ENCODE measurements at places on chromosomes 3 and 15.

GRCh38 chr15:80667936-80668335, 27.2 kb upstream of the ABHD17C start:
- no peak for DNase-seq

- DNase-seq = no peak
Observed at GRCh38 chr3:152270937-152271336, 2.2 kb downstream of the MBNL1 start.

- no peak for DNase-seq
Observed at GRCh38 chr3:33313331-33313730, 36.1 kb downstream of the FBXL2 start.

DNA sequence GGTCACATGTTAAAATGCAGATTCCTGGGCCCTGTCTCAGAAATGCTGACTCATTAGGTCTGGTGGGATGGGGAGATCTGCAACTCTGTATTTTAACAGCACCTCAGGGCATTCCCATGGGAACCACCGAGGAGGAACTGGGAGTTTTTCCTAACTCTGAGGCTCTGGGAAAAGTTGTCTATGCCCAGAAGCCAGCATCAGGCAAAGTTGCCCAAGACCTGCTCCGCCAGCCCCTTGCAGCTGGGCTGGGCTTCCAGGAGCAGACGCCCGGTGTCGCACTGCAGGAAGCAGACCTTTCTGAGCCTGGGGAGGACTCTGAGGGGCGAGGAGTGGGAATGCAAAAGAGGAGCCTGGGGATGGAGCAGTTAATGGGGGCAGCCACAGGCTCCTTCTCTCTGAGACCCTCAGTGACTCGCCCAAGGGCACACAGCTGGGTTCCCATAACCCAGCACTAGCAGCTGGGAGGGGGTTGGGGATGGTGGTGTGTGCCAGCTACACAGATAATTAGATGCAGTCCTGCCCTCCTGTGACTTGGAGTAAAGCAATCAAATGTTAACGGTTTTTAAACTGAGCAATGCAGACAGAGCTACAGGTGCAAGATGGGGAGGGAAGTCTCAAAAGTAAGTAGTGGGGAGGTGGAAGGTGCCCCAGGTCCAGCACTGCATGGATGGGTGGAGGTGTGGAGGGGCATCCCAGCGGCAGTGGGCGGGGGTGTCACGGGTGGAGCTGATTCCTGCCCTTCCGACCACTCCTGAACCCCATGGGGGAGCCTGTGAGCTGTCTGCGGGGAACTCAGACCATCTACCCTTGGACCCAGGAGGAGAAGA, 100.4 kb downstream of the LSM3 start:
- no peak for DNase-seq

GRCh38 chr15:49415638-49416037, 7.4 kb upstream of the FGF7 start:
- no peak for DNase-seq

- no peak for DNase-seq
Observed at GRCh38 chr3:27535809-27536392, 51.7 kb upstream of the SLC4A7 start.

- DNase-seq = no peak
Observed at GRCh38 chr3:17730318-17730967, 12.0 kb downstream of the TBC1D5 start.

- no peak for DNase-seq
Observed at GRCh38 chr3:170809975-170810357, 60.0 kb downstream of the RPL22L1 start.

DNA sequence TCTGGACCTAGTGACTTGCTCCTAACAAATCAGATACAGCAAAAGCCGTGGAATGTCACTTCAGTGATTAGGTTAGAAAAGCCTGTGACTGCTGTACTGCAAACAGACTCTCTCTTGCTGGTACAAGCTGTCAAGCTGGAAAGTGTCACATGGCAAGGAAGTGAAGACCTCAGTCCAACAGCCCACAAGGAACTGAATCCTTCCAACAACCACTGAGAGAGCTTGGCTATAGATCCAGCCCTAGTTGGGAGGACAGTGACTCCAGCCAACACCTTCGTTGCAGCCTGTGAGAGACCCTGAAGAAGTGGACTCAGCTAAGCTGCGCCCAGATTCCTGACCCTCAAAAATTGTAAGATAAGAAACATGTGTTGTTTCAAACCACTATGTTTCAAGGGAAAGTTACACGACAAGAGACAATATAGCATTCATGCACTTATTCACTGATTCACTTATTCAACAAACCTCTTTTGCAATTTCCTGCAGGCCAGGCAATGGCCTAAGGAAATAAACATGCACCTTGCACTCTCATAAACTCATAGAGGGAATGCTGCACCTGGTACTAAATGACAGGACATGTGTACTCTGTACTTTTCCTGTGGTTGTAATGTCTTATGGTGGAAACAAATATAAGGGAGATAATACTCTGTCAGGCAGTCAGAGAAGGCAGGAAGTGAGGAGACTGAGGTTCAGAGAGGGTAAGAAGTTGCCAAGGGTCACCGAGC, 142.9 kb downstream of the CADPS start:
- DNase-seq = no peak

GRCh38 chr15:80562033-80562432, 133.1 kb upstream of the ABHD17C start:
- DNase-seq = no peak

DNA sequence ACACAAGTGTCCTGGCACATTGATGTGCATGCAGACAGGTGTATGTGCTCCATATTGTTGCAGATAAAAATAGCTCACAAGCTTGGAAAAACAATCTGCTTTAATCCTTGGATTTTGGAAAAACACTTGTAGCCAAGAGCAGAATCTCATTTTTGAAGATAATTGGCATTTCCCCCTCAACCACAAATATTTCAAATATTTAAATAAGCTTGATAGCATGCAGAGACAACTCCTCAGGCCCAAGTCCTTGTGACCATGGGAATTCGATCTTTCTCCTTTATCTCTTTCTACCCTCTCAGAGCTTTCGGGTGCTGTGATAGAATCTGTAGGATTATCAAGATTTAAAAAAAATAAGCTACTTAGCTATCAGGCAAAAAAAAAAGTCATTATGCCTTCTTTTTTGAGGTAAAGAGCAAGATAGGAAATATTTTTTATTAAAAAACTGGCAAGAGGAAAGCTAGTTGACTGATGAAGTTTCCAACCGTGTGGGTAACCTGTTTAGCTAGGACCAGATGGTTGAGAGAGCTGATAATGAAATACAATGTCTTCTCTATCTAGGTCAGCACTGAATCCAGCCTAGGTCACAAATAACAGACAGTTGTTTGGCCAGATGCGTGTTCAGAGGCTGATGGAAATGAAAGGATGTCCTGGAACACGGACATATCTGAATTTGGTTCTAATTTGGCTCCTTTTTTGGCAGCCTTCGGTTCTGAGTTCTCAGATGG, 54.9 kb upstream of the SNRK start:
- DNase-seq = no peak

DNA sequence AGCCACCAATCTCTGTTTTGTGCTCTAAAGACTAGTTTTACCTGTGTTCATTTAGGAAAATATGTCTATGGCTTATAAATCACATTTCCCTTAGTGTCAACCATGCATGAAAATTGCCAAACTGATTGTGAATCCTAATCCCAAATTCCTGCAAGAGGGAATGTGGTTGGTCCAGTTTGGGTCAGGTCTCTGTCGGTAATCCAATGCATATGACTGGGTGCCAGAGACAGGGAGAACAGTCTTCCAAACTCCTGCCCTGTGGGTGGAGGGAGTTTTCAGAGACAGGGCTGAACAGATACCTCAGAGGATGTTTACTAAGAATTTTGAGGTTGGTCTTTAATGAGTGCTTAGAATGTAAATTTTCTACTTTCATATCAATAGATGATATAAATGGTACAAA, 300.5 kb upstream of the ARL6 start:
- no peak for DNase-seq

DNA sequence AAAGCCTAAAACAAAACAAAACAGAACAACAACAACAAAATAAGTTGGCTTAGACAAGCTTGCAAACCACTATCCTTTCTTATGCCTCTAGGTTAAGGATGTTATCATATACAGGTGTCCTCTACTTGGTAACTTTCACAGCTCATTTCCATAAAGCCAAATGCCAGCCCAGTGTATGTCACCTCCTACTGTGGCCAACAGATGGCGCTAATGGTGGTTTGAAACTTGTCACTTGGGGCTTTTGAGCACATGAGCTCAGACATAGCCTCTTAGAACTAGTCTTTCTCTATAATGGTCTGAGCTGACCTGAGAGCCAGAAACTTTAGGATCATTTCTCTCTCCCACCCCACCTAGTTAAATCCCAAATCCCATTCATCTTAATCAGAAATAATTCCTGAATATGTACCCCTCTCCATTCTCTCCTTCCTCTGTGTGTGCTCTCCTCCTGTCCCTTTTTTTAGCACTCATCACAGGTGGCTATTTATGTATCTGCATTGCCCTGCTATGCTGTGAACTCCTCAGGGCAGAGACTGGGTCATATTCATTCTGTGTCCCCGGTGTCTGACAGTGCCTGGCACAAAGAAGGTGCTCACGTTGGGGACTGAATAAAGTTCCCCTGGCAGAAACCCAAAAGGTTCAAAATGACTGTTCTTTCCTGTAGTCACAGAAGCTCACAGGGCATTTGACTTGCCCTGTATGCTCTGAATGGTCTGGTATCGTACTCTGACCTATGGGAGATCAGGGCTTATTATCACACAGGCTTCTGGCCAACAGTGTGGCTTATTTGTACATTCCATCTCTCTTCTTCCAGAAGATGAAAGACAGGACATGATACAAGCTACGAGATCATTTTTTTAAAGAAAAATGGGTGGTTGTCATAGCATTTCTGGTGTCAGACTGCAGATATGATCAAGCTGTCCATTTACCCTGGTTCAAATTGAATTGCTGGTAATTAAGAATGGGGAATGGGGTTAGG, 319.3 kb upstream of the AZI2 start:
- peak; percentile 34 for DNase-seq

- DNase-seq = no peak
Observed at GRCh38 chr3:193344486-193344885, 34.1 kb downstream of the ATP13A5 start.

- DNase-seq = no peak
Observed at GRCh38 chr15:43521419-43521818, 4.0 kb downstream of the MAP1A start.

DNA sequence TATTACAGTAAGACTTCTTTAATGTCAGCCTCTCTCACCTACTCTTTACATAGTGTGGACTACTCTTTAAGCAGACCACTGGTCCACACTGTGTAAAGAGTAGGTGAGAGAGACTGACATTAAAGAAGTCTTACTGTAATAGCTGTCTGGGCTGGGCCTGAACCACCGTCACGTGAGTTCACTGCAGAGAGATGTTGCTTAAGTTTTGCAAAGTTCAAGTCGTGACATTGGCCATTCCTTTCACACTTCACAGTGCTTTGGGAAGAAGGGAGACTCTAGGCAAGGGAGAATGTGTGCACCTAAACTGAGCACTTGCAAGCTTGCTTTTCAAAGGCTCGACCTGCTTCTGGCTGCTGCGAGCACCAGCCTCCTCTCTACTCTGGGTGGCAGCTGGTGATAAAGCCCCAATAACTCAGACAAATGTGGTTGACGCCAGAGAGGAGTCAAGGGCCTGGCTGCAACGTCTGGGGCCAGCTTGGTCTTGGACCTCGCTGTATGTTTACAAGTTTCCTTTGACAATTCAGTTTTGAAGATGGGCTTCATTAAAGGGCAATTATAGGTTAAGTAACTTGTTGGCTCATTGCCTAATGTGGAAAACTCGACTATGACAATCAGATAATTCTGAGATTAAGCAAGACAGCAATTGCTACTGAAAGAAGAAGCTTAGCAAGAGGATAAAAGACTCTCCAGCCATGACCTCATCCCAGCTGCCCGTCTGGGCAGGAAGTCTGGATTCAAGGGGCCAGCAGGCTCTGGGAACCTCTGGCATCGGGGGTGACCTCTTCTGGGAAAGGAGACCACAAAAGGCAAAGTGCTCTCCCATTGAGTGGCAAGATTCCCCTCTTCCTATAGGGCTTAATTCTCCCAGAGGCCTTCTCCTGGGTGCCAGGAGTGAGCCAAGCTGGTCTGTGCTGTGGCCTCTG, 242.1 kb upstream of the TLE3 start:
- DNase-seq = no peak

DNA sequence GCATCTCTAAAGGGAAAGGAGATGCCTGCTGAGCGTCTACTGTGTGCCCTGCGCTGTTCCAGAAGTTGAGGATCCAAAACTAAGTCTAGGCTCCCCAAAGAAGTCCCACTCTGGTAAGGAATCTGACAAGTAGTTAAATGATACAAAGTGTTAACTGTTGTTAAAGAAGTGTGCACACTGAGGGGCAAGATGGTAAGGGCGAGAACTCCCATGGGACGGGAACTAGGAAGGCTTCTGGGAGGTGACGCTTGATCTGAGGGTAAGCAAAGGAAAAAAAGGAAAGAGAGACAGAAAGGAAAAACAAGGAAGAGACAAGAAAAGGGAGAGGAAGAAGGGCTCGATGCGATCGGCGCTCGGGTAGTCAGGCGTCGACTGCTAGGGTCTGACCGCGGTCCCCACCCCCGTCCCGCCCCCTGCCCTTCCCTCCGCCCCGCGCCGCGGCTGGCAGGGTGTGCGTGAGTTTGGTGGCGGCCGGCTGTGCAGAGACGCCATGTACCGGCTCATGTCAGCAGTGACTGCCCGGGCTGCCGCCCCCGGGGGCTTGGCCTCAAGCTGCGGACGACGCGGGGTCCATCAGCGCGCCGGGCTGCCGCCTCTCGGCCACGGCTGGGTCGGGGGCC, at the start of gene LACTB:
TSS of gene LACTB (plus strand) at position 480 of the 620 bp plus-strand sequence. CDS start at position 491, 11 bp downstream.
- peak; percentile 81 for DNase-seq

DNA sequence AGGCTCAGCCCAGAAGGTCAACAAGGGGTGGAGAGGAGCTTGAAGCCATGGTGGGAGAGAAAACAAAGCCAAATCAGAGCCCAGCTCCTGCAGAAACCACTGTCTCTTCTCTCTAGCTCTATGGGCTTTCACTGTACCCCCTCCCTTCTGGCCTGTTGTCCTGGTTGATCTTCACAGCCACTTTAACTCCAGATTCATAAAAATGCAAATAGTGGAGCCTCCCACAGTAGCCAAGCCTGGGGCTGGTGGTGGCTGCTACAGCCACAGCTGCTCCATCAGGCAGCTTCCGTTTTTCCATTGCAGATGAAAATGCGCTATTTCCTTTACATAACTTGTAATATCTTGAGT, 20.7 kb upstream of the CAV3 start:
- DNase-seq = no peak

DNA sequence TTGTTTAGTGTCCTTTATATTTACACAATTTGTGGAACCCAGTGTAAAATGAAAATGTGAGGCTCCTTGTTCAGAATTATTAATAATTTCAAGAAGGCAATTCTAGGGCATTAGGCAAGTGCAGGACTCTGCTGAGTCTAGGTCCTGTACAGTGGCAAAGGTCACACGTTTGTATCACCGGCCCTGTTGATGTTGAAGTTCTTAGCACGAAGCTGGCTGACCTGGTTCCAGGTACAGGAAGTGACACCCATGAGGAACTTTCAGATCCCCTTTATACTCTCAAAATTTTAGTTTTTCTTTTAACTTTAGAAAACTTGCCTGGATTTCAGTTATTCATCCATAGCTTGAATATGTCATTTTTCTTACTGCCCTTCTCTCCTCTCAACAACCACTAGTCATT, 349.4 kb downstream of the CNTN6 start:
- no peak for DNase-seq

DNA sequence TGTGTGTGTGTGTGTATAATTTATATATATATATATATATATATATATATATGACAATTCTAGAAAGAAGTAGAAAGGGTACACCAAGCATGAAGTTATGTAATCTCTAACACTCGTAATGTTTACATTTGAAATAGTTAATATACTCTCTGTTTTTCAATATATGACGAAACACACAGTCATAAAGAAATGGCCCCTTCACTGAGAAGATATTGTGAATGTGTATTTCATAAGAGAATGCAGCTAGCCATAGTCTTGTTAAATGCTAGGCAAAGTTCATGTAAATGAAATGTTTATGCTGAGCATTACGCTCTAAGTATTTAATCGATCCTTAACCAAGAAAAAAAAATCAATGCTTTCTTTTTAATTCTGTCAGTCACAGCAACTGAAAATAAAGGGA, 154.7 kb upstream of the TSPAN3 start:
- DNase-seq = no peak
